ENCODE measurements at places on chromosomes 2 and 18.

DNA sequence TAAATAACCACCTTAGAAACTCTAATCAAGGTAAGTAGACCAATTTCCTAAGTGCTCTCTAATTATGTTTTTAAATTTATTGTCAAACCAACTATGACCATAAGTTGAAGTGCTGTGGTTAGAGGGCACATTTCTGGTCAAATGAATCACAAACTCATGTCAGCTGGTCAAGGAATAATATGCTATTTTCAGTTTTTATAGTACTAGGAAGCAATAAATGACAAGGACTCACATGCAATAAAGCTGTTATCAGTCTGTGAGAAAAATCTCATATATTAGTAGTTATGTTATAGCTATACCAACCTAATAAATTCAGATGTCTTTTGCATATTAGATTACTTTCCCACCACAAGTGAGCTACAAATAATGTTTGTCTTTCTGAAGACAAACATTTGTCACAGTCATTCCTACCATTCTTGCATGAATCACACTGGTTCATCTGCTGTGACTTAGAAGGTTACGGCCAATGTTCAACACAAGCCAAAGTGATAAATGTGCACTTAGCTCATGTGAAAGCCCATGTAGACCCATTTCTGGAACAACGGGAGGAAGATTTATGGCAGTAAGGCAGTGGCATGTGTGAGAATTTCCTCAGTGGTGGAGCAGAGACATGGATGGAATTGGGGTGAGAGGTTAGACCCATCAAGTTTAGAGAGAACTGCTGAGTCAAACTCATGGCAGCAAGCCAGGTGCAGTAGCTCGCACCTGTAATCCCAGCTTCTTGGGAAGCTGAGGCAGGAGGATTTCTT, 27.4 kb upstream of the CCNYL1 start:
- DNase-seq: no peak

GRCh38 chr2:237727363-237727762, 71.2 kb upstream of the RBM44 start:
- DNase-seq: no peak

- no peak for DNase-seq
Measured at GRCh38 chr2:6955511-6956136, 38.4 kb downstream of the RNF144A start.

DNA sequence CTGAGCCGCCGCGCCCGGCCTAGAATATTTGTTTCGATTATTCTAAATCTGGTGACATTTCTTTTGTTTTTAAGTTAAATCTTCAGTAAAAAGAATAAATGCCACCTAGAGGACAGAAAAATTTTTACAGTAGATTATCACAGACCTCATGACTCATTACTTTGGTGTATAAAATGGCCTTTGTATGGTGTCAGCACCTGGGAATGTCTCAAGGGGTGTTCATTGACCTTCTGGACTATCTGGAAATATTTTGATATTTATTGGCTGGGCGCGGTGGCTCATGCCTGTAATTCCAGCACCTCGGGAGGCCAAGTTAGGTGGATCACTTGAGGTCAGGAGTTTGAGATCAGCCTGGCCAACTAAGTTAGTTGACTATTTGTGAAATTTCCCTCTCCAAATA, 30.3 kb upstream of the SLC30A6 start:
- DNase-seq: no peak

- no peak for DNase-seq
Measured at GRCh38 chr2:60505240-60505879, 48.1 kb downstream of the BCL11A start.

Data from substantia nigra (tissue), 51 donors.